ENCODE measurements at places on chromosomes 1 and 21.

DNA sequence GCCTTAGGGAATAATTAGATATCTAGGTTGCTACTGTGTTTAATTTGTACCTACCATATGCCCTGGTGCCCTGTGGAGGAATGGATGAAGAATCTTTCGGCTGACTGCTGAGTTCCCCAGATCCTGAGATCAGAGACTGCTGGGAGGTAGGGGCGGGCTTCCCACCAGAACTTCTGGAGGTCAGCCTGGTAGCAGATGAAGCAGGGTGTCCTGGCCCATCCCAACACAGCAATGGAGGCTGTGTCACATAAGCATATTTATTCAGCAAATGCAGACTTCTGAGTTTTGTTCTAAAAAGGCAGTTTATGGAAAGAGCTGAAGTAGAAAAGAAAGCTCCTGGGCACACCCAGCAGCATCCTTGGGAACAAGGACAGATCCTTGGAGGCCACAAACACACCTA lies 74.0 kb downstream of the KRTAP19-8 start:
- DNase-seq, result no peak

DNA sequence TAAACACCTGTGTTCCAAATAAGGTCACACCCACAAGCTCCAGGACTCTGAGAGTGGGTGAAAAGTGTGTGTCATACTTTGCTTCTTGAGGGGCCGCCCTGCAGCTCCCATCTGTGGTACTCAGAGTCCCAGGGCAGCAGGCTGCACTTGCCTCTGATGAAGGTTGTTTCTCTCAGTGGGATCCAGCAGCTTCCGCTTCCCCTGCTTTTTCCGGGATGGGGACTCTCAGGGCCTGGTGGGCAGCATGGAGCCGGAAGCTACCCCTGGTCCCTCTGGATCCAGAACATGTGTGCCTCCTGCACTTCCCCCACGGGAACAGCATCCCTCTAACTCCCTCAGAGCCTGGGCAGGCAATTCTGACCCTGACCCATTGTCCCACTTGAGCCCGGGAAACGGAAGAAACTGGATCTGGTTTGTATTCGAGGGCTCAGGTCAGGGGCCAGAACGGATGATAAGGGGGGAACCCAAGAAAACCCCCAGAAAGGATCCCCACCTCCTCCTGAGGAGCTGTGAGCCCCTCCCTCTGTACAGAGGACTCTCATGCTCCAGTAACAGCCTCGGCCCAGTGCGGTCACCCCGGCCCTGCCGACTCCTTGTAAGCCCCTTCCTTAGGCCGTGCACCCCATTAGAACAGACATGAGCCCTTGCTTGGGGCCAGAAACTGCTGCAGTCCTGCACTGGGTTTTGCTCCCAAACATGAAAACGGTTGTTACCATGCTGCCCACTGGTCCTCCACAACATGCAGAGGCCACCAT lies 189.5 kb upstream of the C1orf174 start:
- DNase-seq, result no peak

DNA sequence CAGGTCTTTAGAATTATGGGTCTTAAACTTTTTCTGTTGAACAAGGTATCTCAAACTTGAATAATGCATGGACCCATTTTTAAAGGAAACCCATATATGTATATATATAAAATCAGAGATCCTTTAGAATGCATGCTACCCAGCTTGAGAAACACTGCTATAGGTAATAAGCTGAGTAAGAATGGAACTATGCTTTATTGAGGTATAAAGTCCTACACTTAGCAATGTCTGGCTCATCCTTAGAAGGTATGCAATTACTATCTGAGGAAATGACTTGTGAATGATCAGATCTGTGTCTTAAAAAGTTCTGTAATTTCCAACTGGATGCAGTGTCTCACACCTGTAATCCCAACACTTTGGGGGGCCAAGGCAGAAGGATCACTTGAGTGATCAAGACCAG lies 11.2 kb downstream of the TRAF3IP3 start:
- DNase-seq, result no peak

- no peak for DNase-seq
These were observed 104.8 kb downstream of the NPHP4 start for GRCh38 chr1:5887349-5887970.

- no peak for DNase-seq
These were observed 17.8 kb downstream of the SFPQ start for GRCh38 chr1:35175098-35175576.

- DNase-seq, result no peak
These were observed 188.2 kb downstream of the PLPP3 start for GRCh38 chr1:56390934-56391731.

- DNase-seq, result no peak
These were observed 65.7 kb upstream of the JUN start for GRCh38 chr1:58849551-58849950.

- DNase-seq, result no peak
These were observed 5.1 kb upstream of the MYBPH start for GRCh38 chr1:203180611-203181330.
